Right ventricle myocardium superior (tissue), 1 donor: ENCODE measurements at places on chromosomes 16 and 17. TPM values are rescaled to one million over a fixed set of nuclear protein-coding genes. Genes with fewer than 3 reads are reported as not detected.

GRCh38 chr16:88909431-88910210 lies 43.2 kb upstream of the PABPN1L start:
- DNase-seq: no peak

DNA sequence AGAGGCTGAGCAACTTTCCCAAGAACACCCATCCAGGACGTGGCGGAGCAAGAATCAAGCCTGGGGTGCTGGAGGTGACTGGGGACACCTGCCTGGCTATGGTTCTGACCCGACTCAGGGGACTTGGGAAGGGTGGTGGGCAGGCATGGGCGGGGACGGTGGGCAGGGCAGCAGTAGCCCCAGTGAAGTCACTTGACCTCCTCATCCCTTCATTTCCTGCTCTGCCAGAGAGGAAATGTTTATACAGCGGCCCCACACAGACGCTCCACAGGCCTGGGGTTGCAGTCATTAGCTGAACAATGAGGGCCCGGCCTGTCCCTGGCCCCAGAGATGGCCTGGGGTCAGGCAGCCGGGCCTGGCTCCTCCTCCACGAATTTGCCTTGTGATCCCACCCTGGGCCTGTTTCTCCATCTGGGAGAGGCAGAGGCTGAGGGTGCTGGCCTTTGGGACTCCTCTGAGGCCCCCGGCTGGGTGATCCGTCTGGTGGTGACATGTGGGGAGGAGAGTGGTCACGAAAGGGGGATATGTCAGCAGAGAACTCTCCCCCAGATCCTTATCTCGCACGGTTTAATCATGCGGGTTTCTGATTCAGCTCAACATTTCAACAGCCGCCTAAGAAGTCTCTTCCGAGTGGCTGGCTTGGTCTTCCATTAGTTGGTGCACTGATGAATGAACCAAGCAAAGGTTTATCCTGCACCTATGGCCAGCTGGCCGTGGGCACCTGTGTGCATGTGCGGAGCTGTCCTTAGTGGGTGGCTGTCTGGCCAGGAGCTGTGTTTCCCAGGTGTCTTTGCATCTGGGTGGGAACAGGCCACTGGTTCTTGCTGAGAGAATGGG lies 175.9 kb downstream of the IRF8 start:
- peak; percentile 28 for DNase-seq

- no peak for DNase-seq
These were observed 32.5 kb upstream of the CDH8 start for GRCh38 chr16:62068747-62069146.

DNA sequence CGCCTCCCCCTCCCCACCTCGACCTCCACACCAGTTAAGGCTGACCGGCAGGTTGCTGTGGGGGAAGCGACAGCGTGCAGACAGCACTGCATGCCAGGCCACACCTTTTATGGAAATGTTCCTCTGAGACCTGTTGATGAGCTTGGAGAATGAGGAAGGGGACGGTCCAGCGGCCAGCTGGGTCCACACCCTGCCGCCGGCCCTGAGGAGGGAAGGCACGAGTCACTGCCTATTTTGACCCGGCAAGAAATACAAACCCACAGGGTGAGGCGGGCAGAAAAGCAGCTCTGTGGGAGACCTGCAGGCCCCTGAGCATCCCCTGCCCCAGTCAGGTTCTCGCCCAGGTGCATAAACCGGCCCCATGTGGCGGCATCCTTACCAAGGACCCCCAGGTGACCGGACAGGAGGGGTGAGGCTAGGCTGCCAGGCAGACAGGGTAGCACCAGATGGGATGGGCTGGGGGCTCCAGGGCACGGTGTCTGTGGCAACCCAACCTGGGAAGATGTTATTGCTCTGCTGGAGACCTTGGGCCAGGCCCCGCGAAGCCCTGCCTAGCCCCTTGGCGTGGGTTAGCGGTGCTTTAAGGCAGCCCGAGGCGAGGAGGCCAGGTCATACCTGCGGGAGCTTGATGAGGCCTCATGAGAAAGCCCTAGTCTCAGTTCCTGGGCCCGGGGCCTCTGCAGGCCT lies 12.7 kb downstream of the NATD1 start:
- no peak for DNase-seq

Gene CA5A
- total RNA-seq: not detected

DNA sequence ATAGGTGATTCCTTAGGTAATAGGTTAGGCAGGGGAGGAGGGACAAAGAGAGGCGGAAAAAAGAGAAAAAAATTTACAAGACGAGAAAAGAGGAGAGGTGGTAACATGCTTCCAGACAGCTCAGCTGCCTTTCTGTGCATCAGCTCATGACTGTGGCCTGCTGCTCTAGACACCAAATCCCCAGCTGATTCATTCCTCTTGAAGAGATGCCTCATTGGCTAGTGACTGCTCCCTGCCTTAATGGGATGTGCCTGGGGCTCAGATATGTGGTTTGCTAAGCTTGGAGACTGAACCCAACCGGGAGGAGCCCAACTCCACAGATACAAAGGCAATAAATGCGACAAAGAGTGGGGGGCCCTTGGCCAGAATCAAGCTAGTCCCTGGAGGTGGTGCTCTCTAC lies 105.9 kb upstream of the FAM20A start:
- no peak for DNase-seq

DNA sequence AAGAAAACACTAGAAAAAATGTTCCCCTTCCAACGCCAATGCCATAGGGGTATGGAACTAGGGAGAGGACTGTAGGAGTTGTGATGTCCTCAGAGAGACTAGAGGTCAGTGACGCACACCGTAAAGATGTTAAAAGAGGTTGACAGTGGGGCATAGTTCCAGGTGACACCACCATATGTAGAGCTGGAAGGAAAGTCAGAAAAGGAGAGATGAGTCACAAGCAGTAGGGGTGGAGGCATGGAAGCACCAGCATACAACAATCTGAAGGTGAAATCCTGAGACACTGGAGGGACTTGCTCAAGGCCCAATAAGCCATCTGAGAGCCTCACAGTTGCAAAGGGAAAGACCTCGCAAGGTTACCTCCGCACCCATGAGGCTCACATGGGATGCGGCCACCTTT lies 76.0 kb downstream of the ZNF18 start:
- DNase-seq: no peak
